Iris pigment epithelial cell (primary cell): ENCODE measurements at places on chromosomes 4 and X.

DNA sequence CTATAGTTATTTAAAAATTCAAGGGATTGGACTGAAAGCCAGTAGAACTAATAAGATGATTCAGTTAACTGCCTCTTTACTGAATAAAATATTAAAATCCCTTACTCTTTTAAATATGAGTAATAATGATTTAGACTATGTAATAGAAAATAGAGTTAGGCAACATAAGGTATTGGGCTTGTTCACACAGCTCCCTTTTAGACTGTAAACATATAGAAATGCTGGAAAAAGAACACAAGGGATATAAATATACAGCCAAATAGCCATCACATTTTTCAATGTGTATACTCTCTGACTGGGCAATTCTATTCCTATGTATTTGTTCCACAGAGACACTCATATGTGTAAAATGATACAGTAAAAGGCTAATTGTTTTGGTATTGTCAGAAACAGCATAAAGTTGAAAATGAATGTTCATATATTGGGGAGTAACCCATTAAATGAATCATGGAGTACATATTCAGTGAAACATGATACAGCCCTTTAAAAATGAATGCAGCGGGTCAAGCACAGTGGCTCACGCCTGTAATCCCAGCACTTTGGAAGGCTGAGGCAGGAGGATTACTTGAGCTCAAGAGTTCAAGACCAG is 129.8 kb downstream of the TBC1D19 start:
- peak; percentile 29 for DNase-seq

- DNase-seq, result peak; percentile 43
Measured at GRCh38 chr4:122665161-122665929, 44.5 kb upstream of the IL21 start.

DNA sequence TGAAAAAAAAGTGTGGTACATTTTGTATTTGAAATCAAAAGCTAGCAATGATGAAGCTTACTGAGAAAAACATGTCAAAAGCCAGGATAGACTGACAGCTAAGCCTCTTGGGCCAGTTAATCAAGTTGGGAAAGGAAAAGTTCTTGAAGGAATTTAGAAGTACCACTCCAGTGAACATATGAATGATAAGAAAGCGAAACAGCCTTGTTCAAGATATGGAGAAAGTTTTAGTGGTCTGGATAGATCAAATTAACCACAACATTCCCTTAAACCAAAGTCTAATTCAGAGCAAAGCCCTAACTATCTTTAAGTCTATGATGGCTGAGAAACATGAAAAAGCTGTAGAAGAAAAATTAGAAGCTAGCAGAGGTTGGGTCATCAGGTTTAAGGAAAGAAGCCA is 268.3 kb downstream of the PDHA2 start:
- peak; percentile 3 for DNase-seq

DNA sequence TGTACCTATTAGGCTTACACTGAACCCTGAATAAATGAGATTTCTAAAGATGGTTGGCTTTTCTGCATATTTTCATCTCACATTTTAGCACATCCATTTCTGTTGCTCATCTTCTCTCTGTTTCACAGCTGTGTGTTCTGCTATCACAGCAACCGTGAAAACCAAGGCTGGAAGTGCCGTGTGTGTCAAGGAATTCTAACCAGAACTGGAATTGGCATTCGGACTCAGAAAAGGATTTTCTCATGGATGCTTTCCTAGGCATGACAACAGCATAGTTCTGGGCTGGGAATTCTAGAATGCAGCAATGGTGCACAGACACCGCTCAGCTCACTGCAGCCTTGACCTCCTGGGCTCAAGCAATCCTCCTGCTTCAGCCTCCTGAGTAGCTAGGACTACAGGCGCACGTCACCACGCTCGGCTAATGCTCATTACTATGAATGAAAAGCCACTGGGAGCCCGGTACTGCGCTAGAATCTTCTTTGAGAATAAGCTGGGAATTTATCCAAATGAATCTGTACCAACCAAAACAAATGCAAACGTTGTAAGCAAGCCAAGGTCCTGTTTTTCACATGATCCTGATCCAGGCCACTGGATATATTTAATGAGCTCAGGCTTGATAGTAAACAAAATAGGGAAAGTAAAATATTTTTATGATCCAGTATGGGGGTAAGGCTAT is 105.2 kb downstream of the RBM47 start:
- DNase-seq, result peak; percentile 44

- peak; percentile 42 for DNase-seq
Measured at GRCh38 chrX:4547213-4547836, 833.9 kb upstream of the PRKX start.

GRCh38 chrX:137362583-137362982 is 203.3 kb upstream of the ZIC3 start:
- no peak for DNase-seq

DNA sequence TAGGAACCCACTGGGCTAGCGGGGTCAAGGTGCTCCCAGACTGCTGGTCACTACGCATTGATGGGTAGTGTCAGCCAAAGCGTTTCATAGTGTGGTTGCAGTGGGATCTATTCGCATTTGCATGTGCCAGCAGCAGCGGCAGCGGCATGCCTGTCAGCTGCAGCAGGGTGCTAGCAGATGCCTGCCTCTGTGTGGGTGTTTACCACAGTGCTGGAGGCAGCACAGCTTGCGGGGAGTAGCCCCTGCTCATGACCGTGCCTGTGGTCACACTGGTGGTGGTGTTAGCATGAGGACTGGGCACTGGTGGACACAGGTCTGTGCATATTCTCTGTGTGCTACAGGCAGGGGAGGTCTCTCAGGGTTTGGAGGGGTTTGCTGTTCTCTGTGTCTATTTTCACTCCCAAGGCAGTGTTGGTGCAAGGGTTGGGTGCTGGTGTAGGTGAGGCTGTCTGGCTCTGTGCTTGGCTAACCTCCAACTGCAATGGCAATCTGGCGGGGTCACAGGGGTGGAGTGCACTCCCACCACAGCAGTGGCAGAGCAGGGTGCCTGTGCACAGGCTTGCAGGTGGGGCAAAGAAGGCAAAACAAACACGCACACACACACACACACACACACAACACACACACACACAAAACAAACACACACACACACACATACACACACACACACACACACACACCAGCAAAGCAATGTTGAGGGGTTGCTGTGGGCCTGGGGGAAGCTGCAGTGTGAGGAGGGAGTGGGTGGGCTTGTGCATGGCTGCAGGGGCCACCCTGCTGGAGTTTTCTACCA is 184.4 kb downstream of the GLUD2 start:
- DNase-seq, result no peak

DNA sequence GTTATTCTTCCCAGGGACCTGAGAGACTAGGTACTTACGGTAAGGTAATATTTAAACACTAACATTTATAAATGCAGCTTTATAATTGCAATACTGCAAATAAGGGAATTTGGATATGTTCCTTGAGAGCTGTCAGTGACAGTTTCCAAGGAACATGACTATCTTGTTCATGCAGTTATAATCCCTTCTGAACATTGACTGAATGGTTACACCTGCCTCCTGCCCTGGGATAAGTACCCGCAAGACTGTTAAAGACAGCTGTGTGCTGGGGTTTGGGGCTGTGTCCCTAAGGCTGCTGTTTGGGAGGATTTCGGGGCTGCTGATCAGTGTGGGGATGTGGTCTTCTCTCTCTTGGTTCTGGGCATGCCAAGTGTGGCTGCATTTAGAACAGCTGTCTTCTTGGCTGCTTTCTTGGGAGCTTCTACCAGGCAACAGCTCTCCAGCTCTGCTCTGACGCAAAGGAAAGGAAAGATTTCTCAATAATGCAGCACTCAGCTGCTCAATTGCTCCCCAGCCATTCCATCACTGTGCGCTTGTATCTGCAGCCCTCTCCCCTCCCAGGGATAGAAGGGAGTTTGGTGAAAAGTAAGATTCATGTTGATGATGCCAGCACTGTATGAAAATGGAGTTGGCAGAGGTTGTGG is 298.8 kb upstream of the TAPT1 start:
- peak; percentile 16 for DNase-seq

DNA sequence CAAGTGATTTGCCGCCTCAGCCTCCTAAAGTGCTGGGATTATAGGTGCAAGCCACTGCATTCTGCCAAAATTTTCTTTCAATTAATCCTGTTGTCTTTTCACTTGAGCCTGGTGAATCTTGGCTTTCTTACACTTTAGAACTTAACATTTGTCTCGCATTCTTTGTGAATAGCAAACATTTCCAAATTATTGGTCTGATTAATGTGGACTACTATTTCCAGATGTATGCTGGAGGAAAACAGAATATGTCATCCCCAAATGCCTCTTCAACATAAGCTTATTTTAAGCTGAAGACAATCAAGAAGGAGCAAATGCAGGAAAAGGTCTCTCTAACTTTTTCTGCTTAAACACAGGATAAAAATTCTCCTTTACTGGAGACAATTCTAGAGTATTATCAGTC is 233.4 kb downstream of the PPP4R3C start:
- no peak for DNase-seq

- DNase-seq, result peak; percentile 29
Measured at GRCh38 chr4:70651864-70652506, 14.3 kb downstream of the JCHAIN start.

- DNase-seq, result no peak
Measured at GRCh38 chr4:3874525-3875110, 108.4 kb downstream of the ADRA2C start.
